ENCODE measurements at places on chromosomes 12 and 14.

GRCh38 chr14:103139132-103140025 is 16.1 kb downstream of the TNFAIP2 start:
- no peak for DNase-seq

GRCh38 chr14:103185051-103186029 is 62.1 kb downstream of the TNFAIP2 start:
- DNase-seq, result no peak

DNA sequence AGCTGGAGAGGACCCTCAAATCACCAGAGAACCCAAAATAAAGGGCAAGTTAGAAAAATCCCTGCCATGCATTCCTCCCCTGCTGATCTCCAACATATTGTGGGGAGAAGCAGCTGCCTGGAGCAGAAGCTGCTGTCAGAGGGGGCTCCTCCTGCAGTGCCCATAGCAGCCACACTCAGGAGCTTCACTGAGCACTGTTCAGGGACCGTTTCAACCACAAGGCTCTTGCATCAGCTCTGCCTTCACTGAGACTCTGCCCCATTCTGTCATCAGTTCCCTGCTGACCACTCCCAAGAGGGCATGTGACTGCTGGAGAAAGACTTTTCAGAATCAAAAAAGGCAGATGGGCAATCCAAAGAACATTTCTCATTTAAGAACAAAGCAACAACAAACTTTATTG is 392.7 kb downstream of the GALC start:
- DNase-seq, result no peak

DNA sequence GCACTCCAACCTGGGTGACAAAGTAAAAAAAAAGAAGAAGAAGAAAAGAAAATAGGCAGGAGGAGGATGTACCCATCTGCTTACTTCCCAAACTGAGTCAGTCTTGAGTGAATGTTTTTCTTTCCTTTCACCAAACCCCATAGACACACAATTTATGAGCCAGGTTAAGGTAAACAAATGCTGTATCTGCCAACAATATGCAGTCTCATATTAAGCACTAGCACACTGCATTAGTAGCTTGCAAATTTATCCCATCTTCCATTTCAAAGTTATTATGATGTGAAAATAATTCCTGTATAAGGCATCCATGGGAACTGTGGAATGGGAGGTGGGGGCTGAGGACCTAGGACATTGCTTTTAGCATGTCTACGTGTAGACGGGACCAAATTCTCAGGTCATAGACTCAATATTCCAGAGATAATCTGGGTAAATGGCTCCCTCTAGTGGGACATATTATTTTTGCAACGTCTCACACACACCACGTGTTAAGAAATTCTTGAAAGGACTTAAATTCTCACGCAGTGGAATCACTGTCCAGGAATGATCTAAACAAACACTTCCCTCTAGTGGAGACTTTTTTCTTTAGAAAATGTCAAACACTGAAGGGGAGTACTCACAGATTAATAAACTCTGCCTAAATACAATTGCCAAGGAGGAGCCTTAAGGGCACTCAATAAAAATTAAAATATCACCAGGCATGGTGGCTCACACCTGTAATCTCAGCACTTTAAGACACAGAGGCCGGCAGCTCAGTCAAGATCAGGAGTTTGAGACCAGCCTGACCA is 17.1 kb upstream of the OR10P1 start:
- DNase-seq, result no peak

DNA sequence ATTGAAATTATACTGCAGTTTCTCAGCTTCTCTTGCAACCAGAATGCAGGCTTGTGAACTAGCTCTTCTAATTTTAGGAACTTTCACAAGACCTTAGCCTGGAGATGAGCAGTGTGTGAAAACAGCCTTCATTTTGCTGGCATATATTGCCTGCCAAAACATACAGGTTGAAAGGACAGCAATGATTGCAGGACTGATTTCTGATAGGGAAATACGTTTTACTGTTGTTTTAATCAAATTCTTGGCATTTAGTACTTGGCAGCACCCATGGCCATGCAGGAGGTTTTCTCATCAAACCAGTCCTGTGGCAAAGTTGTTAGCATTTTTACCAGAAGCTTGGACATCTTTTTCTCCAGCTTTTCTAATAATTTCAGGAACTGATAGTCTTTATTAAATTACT is 91.9 kb upstream of the MUCL1 start:
- DNase-seq, result no peak

DNA sequence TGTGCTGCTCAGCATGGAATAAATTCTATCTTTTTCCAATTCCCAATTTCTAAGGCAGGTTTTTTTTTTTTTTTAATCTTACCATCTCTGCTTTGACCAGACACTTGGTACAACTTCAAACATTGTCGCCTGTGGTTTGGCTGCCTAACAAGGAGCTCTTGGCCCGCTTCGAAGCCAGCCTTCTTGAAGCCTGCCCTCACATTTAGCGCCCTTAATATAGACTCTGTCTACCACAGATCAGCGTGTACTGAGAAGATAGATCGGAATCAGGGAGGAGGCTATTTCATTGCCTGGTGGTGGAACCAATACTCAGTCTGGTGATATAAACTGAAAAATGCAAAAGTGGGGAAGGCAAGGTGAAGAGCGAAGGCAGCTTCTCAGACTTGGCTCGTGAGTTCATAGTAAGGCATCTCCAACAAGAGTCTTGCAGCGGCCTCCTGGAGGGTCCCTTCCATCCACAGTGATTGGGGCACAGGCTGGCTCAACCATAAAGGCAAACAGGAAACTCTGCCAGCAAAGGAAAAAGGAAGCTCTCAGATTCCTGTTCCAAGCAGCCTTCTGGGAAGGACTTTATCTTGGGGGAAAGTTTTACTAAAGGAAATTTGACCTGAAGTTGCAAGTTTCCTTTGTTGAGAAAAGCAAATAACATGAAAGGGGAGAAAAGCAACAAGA is 103.2 kb upstream of the BCL2L14 start:
- DNase-seq, result no peak

- no peak for DNase-seq
These were observed 128.9 kb upstream of the RTL1 start for GRCh38 chr14:101032433-101032832.

DNA sequence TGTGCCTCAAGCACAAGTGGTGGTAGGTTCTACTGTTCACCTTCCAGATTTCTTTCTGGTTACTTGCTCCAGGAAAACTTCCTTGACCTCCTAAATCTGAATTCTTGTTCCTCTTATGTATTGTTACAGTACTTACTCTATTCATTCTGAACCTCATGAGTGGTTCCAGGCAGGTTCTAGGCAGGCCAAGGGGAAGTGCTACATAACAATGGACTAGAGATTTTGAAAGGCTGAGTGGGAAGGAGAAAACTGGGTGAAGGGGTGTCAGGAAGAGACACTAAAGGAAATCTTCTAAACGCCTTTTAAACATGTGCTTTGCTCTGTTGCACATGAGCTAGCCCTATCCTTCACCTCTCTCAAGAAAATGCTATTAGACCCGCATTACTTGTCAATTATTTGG is 1.6 kb downstream of the YARS2 start:
- no peak for DNase-seq

Measured in esophagus squamous epithelium (tissue), 5 donors.